ENCODE measurements at places on chromosomes 7 and 10. TPM values are rescaled to one million over a fixed set of nuclear protein-coding genes. Genes with fewer than 3 reads are reported as not detected.
A peak's percentile ranks its signal among the peaks of the same experiment; 100 is the strongest.

TLX1 gene
- not detected for total RNA-seq

WEE2 gene
- total RNA-seq, result not detected

CHCHD2 gene
- 354 TPM for total RNA-seq

NPTX2 gene
- not detected for total RNA-seq

PPP1R9A gene
- total RNA-seq, result 0.42 TPM

MNX1 gene
- not detected for total RNA-seq

TEX36 gene
- total RNA-seq, result not detected

DNAJB9 gene
- 11.3 TPM for total RNA-seq

TFR2 gene
- 11.0 TPM for total RNA-seq

MYH16 gene
- total RNA-seq, result not detected

GRCh38 chr7:7315851-7316250 is 133.5 kb downstream of the C1GALT1 start:
- no peak overlapping the region for H3K27ac ChIP-seq
- no peaks in the 10 kb centered on the region for H3K4me1 ChIP-seq
- no peak for DNase-seq
- no peaks in the 10 kb centered on the region for H3K36me3 ChIP-seq

DNA sequence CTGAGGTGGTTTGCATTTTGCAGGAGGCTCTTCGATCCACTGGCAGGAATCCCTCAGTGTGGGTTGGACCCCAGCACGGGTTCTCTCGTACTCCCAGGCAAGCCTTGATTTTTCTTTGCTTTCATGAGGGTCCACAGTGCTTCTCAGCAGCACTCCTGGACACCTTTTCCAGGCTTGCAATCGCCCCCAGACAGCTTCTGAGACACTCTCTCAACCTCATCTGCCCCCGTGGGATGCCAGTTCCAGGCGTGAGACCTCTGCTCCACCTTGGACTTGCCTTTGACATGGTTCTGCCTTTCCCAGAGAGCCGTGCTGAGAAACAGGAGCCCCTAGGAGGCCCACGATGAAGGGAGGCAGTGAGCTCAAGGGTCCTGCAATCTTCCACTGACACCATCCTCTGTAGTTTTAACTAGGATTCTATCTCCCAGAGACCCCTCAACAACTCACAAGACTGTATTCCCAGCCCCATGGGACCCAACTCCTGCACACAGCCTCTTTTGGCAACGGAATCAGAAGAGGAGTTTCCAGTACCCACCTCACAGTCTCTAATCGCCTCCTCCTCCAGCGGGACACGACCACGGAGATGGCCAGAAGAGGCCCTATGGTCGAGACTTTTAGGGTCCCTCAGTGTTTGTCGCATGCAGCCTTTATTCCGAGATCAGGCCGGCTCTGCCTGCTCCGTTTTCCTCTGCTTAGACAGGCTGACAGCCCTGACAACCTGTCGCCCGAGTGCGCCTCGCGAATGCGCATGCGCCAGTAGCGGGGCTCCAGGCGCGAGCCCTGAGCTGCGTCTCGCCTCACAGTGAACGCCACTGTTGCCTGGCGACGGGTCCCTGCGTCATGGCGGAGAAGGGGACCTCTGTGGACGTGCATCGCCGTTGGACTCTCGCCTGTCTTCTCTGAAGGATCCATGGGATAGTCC is 26.0 kb upstream of the ZNF273 start:
- H3K27me3 ChIP-seq, result peaks cover 10% of the 10 kb centered on the region
- H3K36me3 ChIP-seq, result no peaks in the 10 kb centered on the region
- H3K4me3 ChIP-seq, result peak overlapping the region; percentile 67
- no peak overlapping the region for H3K27ac ChIP-seq

GRCh38 chr10:52226197-52226847 is 87.8 kb upstream of the DKK1 start:
- no peak overlapping the region for H3K27ac ChIP-seq
- H3K4me1 ChIP-seq, result no peaks in the 10 kb centered on the region
- DNase-seq, result no peak
- no peak overlapping the region for H3K4me3 ChIP-seq
- H3K36me3 ChIP-seq, result no peaks in the 10 kb centered on the region
- no peaks in the 10 kb centered on the region for H3K27me3 ChIP-seq

DNA sequence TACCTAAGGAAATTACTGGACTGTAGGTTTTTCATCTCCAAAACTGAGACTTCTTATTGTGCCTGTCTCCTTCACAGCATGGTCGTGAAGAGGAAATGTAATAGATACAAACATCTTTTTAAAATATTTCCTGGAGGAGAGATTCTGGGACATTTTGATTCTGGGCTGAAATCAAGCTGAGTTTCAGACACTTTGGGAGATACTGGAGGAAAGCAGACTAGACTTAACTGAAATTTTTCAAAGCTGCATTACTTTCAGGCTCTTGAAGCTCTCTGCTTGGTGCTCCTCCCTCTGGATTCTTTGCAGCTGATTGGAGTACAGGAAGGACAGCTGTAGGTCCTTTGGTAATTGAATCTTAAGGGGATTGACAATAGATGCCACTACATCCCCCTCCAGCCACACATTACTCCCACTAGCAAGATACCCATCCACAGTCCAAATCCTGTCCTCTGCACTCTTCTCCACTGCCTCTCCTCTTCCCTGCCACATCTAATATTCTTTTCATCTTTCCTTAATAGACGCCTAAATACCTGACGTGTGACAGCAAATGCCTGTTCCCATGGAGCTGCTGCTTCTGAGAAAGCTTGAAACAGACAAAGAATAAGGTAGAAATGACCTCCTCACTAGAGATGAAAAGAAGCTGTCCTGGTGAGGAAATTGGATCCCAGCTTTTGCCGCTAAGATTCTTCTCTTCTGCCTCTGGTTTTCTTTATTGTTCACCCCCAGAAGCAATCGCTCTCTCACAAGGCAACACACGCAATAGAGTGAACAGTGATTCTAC is 111.5 kb upstream of the PHYHIPL start:
- H3K36me3 ChIP-seq, result no peaks in the 10 kb centered on the region
- H3K4me1 ChIP-seq, result no peaks in the 10 kb centered on the region
- no peak overlapping the region for H3K4me3 ChIP-seq
- no peak for DNase-seq

DNA sequence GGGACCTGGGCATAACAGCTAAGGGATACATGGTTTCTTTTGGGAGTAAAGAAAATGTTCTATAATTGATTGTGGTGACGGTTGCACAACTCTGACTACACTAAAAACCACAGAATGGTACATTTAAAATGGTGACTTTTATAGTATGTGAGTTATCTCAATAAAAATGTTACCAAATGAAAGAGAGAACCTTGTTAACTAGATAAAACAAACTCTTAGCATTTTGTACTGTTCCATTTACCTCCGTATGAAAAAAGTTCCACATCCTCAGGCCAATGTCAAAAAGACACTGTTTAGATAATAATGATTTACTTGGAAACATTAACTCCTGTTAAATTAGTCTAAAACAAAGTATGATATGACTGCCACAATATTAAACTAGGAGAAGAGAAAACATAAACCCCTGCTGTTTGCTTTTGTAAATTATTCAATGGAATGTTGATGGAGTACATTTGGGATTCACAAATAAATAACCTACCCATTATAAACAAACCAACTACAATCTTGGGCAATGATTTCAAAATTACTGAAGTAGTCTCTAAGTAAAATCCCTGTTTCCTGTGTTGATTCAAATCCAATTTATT is 60.7 kb downstream of the SMURF1 start:
- H3K27me3 ChIP-seq, result no peaks in the 10 kb centered on the region
- H3K27ac ChIP-seq, result no peak overlapping the region
- no peak overlapping the region for H3K4me3 ChIP-seq
- H3K4me1 ChIP-seq, result peaks cover 14% of the 10 kb centered on the region
- no peak for DNase-seq

GRCh38 chr7:1586126-1586826 is 16.4 kb upstream of the PSMG3 start:
- no peak for DNase-seq
- H3K4me1 ChIP-seq, result peaks cover 3% of the 10 kb centered on the region
- no peak overlapping the region for H3K4me3 ChIP-seq

- H3K27ac ChIP-seq, result no peak overlapping the region
- no peaks in the 10 kb centered on the region for H3K27me3 ChIP-seq
- DNase-seq, result no peak
- no peaks in the 10 kb centered on the region for H3K4me1 ChIP-seq
- H3K4me3 ChIP-seq, result no peak overlapping the region
Measured at GRCh38 chr7:117716707-117717299, 156.4 kb downstream of the CTTNBP2 start.

DNA sequence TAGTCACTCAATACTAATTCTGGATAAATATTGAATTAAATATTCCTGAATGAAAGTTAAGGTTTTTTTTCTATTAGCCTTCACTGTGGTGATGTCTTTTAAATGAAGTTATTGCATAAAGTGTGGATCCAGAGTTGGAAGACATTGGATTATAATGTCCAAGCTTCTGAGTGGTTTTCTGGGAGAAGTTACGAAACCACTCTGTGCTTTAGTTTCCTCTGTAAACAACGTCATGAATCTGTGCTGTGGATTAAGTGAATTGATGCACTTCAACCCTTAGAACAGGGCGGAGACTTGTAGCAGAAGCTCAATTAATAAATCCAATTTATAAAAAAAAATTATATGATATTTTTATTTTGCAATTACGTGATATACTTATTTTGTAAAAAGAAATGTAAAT is 271.7 kb downstream of the BICC1 start:
- no peak for DNase-seq
- H3K27ac ChIP-seq, result no peak overlapping the region
- H3K27me3 ChIP-seq, result peaks cover 4% of the 10 kb centered on the region
- H3K4me1 ChIP-seq, result no peaks in the 10 kb centered on the region
- no peaks in the 10 kb centered on the region for H3K36me3 ChIP-seq
- H3K4me3 ChIP-seq, result no peak overlapping the region

DNA sequence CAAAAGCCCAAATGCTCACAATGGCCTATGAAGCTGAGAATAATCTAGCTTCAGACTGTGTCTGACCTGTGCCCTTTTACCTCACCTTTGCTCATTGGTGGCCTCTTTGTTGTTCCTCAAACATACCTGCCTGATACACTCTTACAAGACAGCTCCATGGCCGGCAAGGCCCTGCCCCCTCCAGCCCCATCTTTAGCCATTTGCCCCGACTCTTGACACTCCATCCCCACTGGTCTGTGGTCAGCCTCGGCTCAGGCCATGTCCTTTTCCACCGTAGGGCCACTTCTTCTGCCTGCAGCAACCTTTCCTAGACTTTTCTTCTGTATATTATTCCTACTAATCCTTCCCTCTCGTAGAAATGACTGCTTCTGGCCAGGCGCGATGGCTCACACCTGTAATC is 265.2 kb downstream of the RPS24 start:
- H3K27me3 ChIP-seq, result peaks cover 2% of the 10 kb centered on the region
- peaks cover 2% of the 10 kb centered on the region for H3K36me3 ChIP-seq
- no peak for DNase-seq
- no peak overlapping the region for H3K4me3 ChIP-seq

GRCh38 chr10:118332948-118333710 is 9.0 kb downstream of the FAM204A start:
- peaks cover 9% of the 10 kb centered on the region for H3K4me1 ChIP-seq
- no peaks in the 10 kb centered on the region for H3K27me3 ChIP-seq
- DNase-seq, result no peak
- no peak overlapping the region for H3K27ac ChIP-seq
- H3K36me3 ChIP-seq, result peaks cover 23% of the 10 kb centered on the region

- peaks cover 52% of the 10 kb centered on the region for H3K36me3 ChIP-seq
- H3K27ac ChIP-seq, result no peak overlapping the region
- no peaks in the 10 kb centered on the region for H3K27me3 ChIP-seq
- DNase-seq, result no peak
Measured at GRCh38 chr10:87918254-87918859, 54.9 kb downstream of the PTEN start.

- peaks cover 4% of the 10 kb centered on the region for H3K27me3 ChIP-seq
- H3K27ac ChIP-seq, result no peak overlapping the region
- no peaks in the 10 kb centered on the region for H3K36me3 ChIP-seq
- no peaks in the 10 kb centered on the region for H3K4me1 ChIP-seq
- no peak for DNase-seq
Measured at GRCh38 chr7:104252409-104253134, 44.8 kb upstream of the ORC5 start.

- DNase-seq, result no peak
- H3K36me3 ChIP-seq, result no peaks in the 10 kb centered on the region
- H3K4me1 ChIP-seq, result no peaks in the 10 kb centered on the region
- H3K4me3 ChIP-seq, result no peak overlapping the region
- no peak overlapping the region for H3K27ac ChIP-seq
Measured at GRCh38 chr7:48168159-48168558, 3.1 kb upstream of the ABCA13 start.

DNA sequence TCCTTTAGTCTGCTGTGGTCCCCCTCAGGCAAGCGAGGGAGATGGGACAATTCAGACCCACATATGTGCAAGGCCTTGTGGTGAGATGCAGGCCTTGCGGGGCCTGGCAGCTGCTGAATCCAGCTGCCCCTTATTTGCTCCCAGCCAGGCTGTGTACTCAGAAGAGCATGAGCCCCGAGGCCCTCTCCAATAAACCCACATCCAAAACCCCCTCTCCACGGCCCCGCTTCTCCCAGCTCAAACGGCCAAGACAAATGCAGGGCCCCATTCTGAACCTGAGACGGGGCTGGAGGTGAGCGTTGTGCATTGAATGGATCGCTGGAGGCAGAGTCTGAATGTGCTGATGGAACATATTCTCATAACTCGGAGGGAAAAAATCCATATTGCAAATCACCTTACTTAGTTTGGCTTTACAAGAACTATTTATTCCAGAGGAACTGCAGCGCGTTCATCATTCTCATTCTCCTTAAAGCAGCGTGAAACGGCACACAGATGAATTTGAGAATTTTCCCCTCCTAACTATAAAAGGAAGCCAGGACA is 169.2 kb upstream of the LYZL2 start:
- H3K4me3 ChIP-seq, result no peak overlapping the region
- H3K36me3 ChIP-seq, result no peaks in the 10 kb centered on the region
- no peaks in the 10 kb centered on the region for H3K4me1 ChIP-seq
- no peak overlapping the region for H3K27ac ChIP-seq
- DNase-seq, result no peak
- H3K27me3 ChIP-seq, result peaks cover 2% of the 10 kb centered on the region

GRCh38 chr10:14173391-14173705 is 157.4 kb downstream of the FRMD4A start:
- H3K4me1 ChIP-seq, result peaks cover 11% of the 10 kb centered on the region
- no peak overlapping the region for H3K27ac ChIP-seq
- H3K4me3 ChIP-seq, result peak overlapping the region; percentile 68
- DNase-seq, result no peak
- H3K27me3 ChIP-seq, result peaks cover 75% of the 10 kb centered on the region

GRCh38 chr7:138125119-138125518 is 48.9 kb downstream of the AKR1D1 start:
- no peak for DNase-seq
- no peaks in the 10 kb centered on the region for H3K36me3 ChIP-seq
- H3K27ac ChIP-seq, result no peak overlapping the region
- peaks cover 6% of the 10 kb centered on the region for H3K27me3 ChIP-seq
- H3K4me3 ChIP-seq, result no peak overlapping the region

DNA sequence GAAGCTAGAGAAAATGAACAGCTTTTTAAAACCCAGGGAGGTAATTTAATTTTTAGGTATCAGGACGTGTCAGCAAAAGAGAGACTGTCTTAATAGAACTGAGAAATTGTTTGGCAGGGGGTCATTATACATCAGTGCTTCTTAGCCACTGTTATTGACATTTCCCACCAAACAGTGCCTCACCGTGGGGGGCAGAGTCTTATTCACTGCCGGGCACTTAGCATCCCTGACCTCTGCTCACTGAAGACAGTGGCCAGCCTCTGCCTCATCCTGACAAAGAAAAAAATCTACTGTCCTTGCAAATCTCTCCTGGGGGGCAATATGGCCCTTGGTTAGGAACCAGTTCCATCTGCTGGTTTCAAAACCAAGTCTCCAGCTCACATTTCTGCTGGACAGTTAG is 14.2 kb upstream of the MKI67 start:
- H3K27ac ChIP-seq, result no peak overlapping the region
- no peaks in the 10 kb centered on the region for H3K27me3 ChIP-seq
- peaks cover under 1% of the 10 kb centered on the region for H3K36me3 ChIP-seq
- no peak overlapping the region for H3K4me3 ChIP-seq
- DNase-seq, result no peak

Measured in activated naive CD8-positive, alpha-beta T cell treated with anti-CD3 and anti-CD28 coated beads, Interleukin-2, amount 10 ng/mL, durations not matched to agents 7 days and 5 days (primary cell).